ENCODE measurements at places on chromosomes 4 and X.

- H3K36me3 ChIP-seq: no peaks in the 10 kb centered on the region
- H3K27ac ChIP-seq: no peak overlapping the region
- DNase-seq: no peak
- H3K4me3 ChIP-seq: no peak overlapping the region
- no peaks in the 10 kb centered on the region for H3K4me1 ChIP-seq
- H3K27me3 ChIP-seq: no peaks in the 10 kb centered on the region
Measured at GRCh38 chrX:111387470-111388070, 24.4 kb downstream of the DCX start.

GRCh38 chr4:177519481-177520260 lies 77.4 kb upstream of the AGA start:
- H3K27me3 ChIP-seq: no peaks in the 10 kb centered on the region
- DNase-seq: no peak
- no peaks in the 10 kb centered on the region for H3K4me1 ChIP-seq
- H3K36me3 ChIP-seq: no peaks in the 10 kb centered on the region

DNA sequence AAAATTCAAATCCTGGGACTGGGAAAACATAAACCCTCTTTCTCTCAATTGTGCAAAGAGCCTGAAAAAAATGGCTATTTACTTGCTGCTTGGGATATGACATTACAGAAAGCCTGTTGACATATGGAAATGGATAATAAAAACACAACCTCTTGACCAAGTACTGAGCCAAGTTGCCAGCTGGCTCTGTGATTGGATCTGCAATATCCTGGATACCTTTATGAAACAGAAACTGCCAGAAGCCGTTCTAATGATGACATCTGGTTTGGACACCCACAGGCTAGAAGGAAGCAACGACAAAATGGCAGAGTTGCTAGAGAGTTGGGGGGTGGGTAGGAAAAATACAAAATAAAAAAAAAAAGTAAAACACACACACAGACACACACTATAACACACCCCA lies 481.4 kb downstream of the FAT4 start:
- H3K4me1 ChIP-seq: no peaks in the 10 kb centered on the region
- no peak overlapping the region for H3K27ac ChIP-seq
- no peak for DNase-seq
- H3K36me3 ChIP-seq: no peaks in the 10 kb centered on the region
- no peaks in the 10 kb centered on the region for H3K27me3 ChIP-seq

GRCh38 chr4:35942092-35942491 lies 302.2 kb downstream of the ARAP2 start:
- DNase-seq: no peak
- no peaks in the 10 kb centered on the region for H3K4me1 ChIP-seq
- H3K36me3 ChIP-seq: no peaks in the 10 kb centered on the region
- H3K27me3 ChIP-seq: no peaks in the 10 kb centered on the region
- H3K4me3 ChIP-seq: no peak overlapping the region
- H3K27ac ChIP-seq: no peak overlapping the region

DNA sequence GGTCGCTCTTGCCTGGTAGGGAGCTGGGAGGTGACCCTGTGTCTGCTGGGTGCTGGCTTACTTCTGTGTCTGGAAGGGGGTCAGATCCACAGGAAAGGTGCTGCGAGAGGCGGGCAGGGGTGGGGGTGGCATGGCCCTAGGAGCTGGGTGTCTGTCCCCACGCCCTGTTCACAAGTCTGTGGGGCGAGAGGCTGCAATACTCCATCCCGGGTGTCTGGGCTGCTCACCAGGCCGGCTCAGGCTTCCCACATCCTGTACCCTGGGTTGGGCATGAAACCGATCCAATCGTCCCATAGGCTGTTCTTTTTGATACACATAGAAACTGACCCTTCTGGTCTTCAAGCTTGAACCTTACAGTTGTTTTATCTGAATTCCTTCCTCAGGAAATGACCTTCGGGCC lies 993 bp upstream of the CTAG2 start:
- H3K27ac ChIP-seq: no peak overlapping the region
- DNase-seq: no peak
- H3K4me3 ChIP-seq: no peak overlapping the region
- no peaks in the 10 kb centered on the region for H3K27me3 ChIP-seq
- H3K36me3 ChIP-seq: no peaks in the 10 kb centered on the region

- no peaks in the 10 kb centered on the region for H3K36me3 ChIP-seq
- H3K4me1 ChIP-seq: peaks cover 10% of the 10 kb centered on the region
- H3K27ac ChIP-seq: no peak overlapping the region
- no peak for DNase-seq
- H3K27me3 ChIP-seq: no peaks in the 10 kb centered on the region
- H3K4me3 ChIP-seq: peak overlapping the region; percentile 79
Measured at GRCh38 chr4:74364256-74364651, 691 bp upstream of the EREG start.

DNA sequence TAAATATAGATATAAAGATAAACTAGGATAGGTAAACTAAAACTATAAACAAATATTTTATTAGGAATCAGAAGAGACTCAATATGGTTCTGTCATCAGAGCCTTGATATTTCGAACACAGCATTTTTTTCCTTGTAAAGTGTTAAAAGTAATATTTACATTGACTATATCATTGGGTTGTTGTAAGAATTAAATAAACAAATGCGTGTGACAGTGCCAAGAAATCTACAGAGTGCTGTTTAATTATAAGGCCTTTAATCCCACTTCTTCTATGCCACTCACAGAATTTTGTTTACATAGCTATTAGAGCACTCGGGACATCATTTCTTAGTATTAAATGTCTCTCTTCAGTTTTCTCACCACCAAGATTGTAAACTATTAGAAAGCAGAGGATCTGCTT lies 807.4 kb downstream of the FSTL5 start:
- H3K27me3 ChIP-seq: no peaks in the 10 kb centered on the region
- no peak overlapping the region for H3K4me3 ChIP-seq
- no peak overlapping the region for H3K27ac ChIP-seq
- no peak for DNase-seq

DNA sequence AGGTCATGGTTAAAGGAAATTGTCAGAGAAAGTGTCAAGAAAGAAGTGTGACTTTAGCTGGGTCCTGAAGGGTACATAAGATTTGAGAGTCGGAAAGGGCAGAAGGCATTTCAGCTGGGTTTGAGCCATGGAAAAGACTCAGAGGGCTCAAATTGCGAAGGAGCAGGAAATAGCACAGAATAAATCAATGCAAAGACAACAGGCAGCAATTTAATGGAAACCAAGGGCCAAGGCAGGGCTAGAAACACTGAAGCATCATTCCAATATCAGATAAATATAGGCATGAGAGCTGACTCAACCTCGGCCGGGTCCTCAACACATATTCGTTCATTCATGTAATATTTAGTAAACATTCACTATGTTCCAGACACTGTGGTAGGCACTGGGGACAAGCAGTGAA lies 3.6 kb upstream of the FMR1 start:
- no peak overlapping the region for H3K27ac ChIP-seq
- DNase-seq: no peak
- no peaks in the 10 kb centered on the region for H3K27me3 ChIP-seq
- H3K36me3 ChIP-seq: no peaks in the 10 kb centered on the region
- H3K4me1 ChIP-seq: no peaks in the 10 kb centered on the region
- no peak overlapping the region for H3K4me3 ChIP-seq

DNA sequence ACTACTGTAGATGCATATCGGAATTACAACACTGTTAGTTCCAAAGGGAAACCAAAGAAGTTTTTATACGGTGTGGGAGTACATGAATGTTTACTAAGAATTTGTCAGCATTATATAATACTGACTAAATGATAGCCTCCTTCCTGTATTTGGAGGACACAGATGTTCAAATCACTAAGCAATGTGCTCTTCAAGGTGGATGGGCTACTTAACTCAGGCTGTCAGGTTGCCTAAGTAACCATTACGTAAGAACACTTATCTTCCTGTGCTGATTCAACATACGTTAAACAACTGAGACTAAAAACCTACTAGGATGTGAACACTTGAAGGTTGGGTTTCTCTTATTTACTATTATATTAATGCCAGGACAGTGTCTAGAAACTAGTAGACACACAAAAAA lies 81.9 kb upstream of the HPGD start:
- H3K4me1 ChIP-seq: no peaks in the 10 kb centered on the region
- no peak overlapping the region for H3K4me3 ChIP-seq
- H3K36me3 ChIP-seq: no peaks in the 10 kb centered on the region
- no peaks in the 10 kb centered on the region for H3K27me3 ChIP-seq
- DNase-seq: no peak
